Effector memory CD8-positive, alpha-beta T cell (primary cell): ENCODE measurements at places on chromosomes 1 and 21.

DNA sequence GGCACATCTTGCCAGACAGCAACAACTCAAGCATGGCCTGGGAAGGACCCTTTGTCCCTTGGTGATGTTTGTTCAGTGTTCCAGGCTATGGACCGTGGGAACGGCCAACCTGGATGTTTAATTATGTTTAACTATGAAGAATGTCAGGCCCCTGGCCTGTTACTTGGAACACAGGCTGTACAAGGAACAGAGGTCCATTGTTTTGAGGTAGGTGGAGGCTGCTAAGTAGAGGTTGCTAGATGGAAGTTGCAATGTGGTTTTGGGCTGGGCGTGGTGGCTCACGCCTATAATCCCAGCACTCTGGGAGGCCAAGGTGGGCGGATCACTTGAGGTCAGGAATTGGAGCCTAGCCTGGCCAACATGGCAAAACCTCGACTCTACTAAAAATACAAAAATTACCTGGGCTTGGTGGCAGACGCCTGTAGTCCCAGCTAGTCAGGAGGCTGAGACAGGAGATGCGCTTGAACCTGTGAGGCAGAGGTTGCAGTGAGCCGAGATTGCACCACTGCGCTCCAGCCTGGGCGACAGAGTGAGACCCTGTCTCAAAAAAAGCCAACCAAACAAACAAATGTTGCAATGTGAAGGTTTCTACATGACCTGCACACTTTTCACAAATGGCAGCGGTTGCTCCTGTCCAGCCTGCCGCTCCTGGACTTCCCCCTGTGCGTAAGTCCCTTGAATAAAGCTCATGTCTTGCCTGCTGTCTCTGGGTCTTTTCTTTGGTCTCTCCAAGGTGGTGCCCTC is 2.5 kb upstream of the LEFTY1 start:
- no peak for DNase-seq

- peak; percentile 14 for DNase-seq
Observed at GRCh38 chr1:234725177-234726132, 115.5 kb upstream of the IRF2BP2 start.

DNA sequence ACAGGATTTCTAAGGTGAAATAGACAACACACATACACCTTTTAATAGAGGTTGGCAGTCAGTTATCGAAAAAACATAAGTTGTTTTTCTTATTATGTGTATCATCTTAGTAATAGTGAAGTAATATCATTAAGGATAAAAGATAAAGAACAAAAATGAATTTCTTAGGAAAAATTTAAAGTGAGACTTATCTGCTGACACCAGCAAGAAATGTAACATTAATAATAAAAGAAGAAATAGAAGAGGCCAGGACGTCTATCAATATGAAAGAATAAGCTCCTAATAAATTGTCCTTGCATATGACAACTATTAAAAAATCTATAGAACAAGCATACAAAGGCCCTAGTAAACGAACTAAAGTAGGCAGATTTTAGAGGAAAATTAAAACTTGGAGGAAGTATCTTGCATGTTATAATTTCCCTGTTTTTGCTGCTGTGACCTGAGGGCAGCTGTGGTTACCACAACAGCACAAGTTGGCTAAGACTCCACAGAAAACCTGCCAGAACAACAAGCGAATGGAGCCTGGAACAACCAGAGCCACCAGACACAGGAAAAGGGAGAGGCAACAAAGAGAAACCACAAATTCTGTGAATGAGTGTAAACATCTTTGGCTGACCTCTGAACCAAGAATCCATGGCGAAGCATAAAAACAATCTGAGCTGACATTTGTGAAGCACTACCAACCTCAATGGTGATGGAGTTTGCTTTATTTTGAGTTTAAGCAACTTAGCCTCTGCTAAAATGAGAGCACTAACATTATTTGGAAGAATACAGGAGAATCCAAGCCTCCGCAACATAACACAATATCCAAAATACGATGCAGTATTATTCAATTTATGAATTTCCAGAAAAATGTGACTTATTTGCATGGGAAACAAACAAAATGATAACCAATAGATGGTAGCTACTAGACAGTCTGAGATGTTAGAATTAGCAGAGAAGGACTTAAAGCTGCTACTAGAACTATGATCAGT is 207.5 kb downstream of the KCNT2 start:
- no peak for DNase-seq

DNA sequence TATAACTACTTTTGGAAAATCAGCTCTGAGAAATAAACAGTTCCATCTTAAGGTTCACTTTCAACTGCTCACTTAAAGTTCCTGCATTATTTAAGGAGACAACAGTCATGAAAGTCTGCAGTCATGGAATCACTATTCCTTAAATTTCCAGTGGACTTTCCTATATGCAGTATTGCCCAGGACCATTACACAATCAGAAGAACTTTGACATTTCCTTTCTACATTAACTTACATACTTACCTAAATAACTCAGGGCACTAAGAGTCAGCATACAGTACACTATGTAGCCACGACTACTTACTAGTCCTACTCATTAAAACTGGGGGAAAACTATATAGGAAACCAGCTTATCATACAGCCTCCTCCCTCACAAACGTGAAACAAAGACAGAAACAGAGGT is 220.1 kb downstream of the SLC45A1 start:
- DNase-seq: no peak

DNA sequence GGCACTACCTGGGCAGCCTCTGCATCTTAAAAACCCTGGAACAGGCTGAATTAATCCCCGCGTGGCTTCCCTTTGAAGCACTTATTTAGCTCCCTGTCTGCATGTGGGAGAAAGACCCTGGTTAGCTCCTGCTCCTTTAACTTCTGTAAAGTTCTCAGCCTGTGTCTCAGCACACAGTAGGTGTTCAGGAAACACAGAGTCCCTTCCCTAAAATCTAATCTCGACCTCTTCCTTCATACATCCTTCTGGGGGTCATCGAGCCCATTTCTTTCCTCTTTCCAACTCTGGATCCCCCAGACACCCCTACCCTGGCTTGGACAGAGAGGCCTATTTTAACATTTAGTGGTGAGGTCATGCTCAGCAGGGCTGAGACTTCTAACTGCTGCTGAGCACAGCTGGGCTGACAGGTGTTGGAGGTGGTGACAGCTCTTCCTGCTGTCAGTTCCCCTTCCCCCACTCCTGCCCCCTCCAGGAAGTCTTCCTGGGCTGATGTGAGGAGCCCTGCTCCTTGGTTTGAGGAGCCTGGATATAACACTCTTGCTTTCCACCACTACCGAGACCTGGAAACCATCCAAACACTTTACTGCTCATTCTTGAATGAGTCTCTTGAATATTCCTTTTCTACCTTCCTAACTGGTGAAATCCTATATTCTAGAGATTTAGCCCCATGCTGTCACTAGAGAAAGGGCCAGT is 5.3 kb downstream of the E2F2 start:
- DNase-seq: no peak

DNA sequence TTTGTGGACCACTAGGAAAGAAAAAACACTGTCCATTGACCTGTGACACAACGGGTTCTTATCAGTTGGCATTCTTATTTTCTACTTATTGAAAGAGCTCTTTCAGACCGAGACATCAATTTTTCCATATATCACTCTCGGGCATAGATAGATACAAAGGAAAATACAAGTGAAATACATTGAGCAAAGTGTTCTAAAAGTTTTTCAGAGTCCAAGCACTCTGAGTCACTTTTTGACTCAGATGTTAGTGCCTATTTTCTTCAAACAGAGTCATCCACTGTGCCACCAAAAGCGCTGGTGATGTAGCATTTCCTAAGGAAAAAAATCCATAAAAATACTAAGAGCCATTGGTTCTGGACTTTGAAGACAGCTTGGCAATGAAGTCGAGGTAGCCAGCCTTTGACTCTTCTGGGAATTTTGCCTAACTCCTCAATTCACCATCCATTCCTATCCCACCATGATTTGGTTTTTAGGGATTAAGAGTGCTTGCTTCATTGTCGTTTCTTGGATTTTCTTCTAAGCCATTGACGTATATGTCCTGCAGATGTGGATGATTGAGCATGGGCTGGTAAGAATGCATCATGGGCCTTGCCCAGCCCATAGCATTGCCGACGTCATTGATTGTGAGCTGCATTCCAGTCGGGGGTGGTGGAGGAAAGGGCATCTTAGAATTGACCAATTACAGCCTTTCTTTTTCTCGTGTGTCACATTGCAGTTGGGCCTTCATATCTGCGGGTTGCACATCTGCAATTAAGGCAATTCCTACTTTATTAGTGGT is 10.6 kb downstream of the GALNT2 start:
- DNase-seq: no peak

- DNase-seq: no peak
Observed at GRCh38 chr1:44147582-44147981, 6.2 kb upstream of the KLF18 start.

GRCh38 chr21:41367301-41367944 is 5.6 kb downstream of the MX2 start:
- no peak for DNase-seq

DNA sequence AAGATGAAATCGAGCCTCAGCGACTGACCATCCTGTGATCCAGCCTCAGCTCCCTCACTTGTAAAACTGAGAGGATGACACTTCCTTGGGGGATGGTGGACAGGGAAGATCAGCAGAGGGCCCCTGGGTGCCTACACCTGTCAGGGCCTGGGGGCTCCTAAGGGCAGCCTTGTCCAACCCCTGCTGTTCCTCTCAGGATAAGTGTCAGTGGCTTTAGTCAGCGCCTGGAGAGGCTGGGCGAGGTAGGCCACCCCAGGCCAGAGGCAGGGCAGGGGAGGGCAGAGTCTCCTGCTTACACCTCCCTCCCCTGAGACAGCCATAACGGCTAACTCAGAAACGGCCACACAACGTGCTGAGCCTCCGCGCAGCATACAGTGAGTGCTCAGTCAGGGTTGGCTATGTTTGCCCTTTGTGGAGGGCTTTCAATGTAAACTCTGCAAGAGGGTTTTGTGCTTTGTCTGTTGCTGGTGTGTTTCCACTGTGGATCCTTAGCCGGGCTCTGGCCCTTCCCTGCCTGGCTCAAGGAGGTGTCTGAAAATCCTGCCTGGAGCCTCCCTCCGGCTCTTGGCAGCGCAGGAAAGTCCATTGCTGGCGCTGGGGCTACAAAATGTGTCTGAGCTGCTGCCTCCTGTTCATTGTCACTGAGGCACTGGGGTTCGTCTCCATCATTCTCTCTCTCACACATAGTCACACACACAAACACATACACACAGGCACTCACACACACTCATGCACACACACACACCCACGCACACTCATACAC is 588.4 kb downstream of the PTPRU start:
- no peak for DNase-seq

- DNase-seq: peak; percentile 92
Observed at GRCh38 chr21:36141513-36141925, 6.6 kb downstream of the CBR3 start.

DNA sequence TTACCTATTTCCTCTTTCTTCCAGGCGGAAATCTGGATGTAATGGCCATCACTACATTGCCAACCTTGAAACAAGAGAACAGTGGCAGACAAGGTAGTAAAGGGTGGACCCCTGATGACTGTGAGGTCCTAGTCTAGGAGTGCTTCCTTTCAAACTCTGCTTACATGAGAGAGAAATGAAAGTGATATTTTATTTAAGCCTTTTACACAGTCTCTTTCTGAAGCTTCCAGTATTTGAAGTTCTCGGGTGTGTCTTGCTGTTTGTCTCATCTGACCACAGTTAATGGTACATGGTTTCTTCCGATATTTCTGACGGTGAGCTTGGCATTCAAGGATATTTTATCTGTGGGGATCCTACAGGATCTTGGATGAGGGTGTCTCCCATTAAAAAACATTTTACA is 215.2 kb downstream of the SLC45A1 start:
- no peak for DNase-seq

DNA sequence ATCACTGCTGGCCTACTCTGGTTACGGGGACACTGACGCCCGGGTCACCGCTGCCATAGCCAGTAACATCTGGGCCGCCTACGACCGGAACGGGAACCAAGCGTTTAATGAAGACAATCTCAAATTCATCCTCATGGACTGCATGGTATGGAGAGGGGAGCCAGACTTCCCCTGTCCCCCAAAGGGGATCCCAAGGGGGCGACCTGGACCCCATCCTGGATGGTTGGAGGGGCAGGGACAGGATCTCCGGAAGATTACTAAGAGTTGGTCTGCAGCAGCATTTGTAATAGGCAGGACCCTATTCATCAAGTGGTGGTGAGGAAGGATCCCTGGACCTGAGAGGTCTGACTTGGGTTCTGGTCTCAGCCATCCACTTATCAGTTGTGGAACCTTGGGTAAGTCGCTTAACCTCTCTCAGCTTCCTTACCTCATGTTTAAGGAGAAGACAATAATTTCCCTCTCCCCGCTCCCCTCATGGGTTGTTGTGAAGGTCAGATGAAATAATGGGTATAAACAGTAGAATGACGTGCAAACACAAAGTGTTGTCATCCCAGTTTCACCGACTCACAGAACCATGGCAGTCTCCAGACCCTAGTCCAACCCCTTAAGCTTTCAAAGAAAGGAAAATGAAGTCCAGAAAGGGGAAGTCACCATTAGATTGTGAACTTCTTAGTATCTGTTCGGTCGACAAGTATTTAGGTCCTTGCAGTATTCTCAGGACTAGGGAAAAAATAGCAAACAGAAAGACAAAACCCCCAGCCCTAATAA is 883 bp downstream of the LAMTOR2 start:
- DNase-seq: no peak

- peak; percentile 79 for DNase-seq
Observed at GRCh38 chr1:110672001-110672752, 2.6 kb downstream of the KCNA3 start.

- no peak for DNase-seq
Observed at GRCh38 chr1:150563340-150564038, 14.3 kb downstream of the ADAMTSL4 start.

DNA sequence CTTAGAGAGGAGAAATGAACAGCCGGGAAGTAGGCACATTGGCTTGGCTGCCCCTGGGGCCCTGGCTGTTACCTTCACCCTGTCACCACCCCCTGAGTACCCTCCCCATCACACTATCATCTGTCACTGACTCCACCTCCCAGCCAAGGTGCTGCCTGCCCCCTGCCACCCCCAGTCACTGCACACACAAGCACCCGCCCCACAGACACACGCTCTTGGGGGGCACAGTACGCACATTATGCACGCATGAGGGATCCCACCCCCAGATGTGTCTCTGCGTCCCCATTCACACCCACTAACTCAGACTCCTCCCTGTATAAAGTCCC is 223.3 kb downstream of the PTPRU start:
- no peak for DNase-seq

- no peak for DNase-seq
Observed at GRCh38 chr1:21297975-21298374, 7.7 kb upstream of the ECE1 start.

DNA sequence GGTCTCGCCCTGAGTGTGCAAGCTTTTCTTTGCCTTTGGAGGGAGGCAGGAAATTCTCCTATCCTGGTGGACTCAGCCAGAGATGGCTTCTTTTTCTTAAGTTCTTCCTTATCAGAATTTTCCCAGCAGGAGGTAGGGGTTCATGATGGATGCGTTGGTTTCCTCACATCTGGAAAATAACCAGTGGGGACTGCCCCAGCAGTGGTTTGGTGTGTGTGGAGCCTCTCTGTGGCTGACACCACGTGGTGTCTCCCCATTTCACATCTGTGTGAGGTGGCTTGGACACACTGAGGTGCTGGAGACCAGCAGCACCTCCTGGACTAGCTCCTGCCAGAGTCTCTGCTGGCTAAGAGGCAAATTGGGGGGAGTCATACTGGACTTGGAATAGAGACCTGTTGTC is 32.6 kb downstream of the B3GALT5 start:
- DNase-seq: no peak

- DNase-seq: no peak
Observed at GRCh38 chr1:30081379-30082102, 641.8 kb downstream of the MATN1 start.

- no peak for DNase-seq
Observed at GRCh38 chr1:52182874-52183400, 41.0 kb downstream of the ZFYVE9 start.

- peak; percentile 57 for DNase-seq
Observed at GRCh38 chr1:12166834-12167492, at the start of gene TNFRSF1B. TSS of gene TNFRSF1B (plus strand) at chr1:12166991. CDS start at chr1:12167092, 101 bp downstream.

- DNase-seq: no peak
Observed at GRCh38 chr1:80363689-80364475, 1357.4 kb upstream of the ADGRL4 start.
